Stimulated activated CD8-positive, alpha-beta memory T cell treated with anti-CD3 and anti-CD28 coated beads, Interleukin-7, amount 100 ng/mL, for 48 hours (primary cell): ENCODE measurements at places on chromosomes 4 and X.

GRCh38 chr4:149498246-149498645 is 317.4 kb downstream of the IQCM start:
- DNase-seq, result no peak

- no peak for DNase-seq
Observed at GRCh38 chrX:531611-531936, 99.0 kb upstream of the SHOX start.

DNA sequence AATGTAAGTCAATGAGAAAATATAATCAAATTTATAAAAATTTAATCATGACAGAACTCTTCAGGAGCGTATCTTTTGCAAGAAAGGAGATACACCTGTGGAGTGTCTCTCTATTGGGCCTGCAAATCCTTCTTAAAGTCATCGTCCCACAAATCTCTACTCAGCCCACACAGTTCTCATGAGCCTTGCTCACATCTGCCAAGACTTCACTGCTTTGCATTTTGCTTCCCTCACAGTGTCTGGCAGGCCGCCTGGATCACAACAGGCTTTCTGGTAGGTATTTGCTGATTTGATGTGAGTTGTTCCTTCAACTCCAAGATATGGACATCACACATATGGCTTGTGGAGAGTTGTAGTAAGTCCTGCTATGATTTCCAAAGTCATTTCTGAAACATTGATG is 183.1 kb upstream of the ARX start:
- no peak for DNase-seq

DNA sequence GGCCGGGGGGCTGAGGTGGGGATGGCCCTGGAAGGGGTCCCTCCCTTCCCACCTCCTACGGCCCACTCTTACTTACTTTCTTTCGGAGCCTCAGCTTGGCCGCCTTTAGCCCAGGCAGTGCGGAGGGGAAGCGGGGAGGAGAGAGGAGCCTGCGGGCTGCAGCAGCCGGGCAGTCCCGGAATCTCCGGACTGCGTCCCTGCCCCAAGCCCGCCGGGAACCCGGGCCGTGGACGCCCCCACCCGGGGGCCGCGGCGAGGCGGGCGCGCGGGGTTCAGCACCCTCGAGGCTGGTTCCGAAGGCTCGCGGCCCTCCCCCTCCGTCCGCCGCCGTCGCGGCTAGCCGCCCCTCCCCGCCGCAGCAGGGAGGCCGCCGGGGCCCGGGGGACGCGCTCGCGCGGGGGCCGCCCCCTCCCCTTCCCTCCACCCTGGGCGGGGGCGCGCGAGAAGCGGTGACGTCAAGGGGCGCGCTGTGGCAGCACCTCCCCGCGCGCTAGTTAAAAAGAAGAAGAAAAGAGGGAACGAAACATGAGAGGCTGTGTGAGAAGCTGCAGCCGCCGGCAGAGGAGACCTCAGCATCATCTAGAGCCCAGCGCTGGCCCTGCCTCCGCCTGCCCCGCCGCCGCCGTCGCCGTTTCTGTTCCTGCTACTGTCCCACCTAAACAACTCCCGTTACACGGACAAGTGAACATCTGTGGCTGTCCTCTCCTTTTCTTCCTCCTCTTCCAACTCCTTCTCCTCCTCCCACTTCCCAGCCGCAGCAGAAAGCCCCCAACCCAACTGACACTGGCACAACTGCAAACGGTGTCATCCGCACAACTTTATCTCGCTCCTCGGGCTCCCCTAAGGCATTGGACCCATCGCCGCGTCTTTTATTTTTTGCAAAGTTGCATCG is at the start of gene HHIP:
Gene HHIP, plus strand, starts transcription at position 526 of the 892 bp plus-strand sequence. CDS start 520 bp downstream, outside the sequence.
- no peak for DNase-seq

- no peak for DNase-seq
Observed at GRCh38 chr4:141642063-141642462, 5.7 kb downstream of the IL15 start.

DNA sequence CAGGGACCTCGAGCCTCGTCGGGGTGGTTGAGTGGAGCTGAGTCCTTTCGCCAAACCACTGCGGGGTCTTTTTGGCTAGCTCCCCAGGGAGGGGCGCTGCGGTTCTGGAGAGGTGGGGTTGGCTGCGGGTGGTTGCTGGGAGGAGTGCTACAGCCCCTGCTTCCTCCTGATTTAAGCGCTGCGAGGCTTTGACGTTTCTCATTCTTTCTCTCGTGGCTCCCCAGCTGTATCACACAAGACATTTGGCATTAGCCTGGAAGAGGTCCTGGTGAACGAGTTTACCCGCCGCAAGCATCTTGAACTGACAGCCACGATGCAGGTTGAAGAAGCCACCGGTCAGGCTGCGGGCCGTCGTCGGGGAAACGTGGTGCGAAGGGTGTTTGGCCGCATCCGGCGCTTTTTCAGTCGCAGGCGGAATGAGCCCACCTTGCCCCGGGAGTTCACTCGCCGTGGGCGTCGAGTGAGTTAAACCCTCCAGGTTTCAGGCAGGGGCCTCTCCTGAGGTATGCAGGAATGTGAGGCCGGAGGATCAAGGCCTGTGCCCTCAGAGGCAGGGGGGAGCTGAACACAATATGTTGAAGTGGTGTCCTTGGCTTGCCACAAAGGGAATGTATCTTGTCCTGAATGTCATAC is 25.5 kb downstream of the ARHGAP36 start:
- DNase-seq, result no peak

- no peak for DNase-seq
Observed at GRCh38 chrX:136369377-136369776, 68.6 kb downstream of the ADGRG4 start.

- no peak for DNase-seq
Observed at GRCh38 chrX:45070116-45071007, 130.3 kb downstream of the DIPK2B start.

- no peak for DNase-seq
Observed at GRCh38 chr4:150743564-150744342, 161.8 kb downstream of the MAB21L2 start.

- no peak for DNase-seq
Observed at GRCh38 chr4:173194157-173194556, 25.5 kb downstream of the GALNT7 start.

DNA sequence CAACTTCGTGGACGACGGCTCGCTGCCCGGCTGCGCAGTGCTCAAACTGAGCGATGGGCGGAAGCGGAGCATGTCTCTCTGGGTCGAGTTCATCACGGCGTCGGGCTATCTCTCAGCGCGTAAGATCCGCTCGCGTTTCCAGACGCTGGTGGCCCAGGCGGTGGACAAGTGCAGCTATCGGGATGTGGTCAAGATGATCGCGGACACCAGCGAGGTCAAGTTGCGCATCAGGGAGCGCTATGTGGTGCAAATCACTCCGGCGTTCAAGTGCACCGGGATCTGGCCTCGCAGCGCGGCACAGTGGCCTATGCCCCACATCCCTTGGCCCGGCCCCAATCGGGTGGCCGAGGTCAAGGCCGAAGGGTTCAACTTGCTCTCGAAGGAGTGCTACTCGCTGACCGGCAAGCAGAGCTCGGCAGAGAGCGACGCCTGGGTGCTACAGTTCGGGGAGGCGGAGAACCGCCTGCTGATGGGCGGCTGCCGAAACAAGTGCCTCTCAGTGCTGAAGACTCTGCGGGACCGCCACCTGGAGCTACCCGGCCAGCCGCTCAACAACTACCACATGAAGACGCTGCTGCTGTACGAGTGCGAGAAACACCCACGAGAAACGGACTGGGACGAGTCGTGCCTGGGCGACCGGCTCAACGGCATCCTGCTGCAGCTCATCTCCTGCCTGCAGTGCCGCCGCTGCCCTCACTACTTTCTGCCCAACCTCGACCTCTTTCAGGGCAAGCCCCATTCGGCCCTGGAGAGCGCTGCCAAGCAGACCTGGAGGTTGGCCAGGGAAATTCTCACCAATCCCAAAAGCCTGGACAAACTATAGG is 1.5 kb downstream of the MAB21L2 start:
- DNase-seq, result no peak

GRCh38 chr4:61275241-61275640 is 75.1 kb downstream of the ADGRL3 start:
- DNase-seq, result no peak

GRCh38 chr4:164648151-164648848 is 105.6 kb upstream of the SMIM31 start:
- DNase-seq, result no peak

DNA sequence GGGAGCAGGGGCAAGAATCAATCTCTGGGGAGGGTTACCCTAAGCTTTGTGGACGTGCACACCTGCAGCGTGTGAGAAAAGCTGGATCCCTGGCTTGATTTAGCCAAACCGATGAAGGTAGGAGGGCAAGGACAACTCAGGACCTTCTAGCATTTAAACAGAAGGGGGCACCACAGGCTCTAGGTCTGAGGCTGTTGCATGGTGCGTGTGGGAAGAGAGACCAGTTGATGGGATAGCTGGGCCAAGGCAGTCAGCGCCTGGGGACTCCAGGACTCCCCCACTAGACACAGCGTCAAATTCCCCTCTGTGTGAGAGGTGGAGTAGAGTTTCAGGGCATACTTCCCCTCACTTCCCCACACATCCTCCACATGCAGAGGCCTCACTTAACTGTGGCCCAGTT is 4.3 kb downstream of the GABRQ start:
- no peak for DNase-seq

DNA sequence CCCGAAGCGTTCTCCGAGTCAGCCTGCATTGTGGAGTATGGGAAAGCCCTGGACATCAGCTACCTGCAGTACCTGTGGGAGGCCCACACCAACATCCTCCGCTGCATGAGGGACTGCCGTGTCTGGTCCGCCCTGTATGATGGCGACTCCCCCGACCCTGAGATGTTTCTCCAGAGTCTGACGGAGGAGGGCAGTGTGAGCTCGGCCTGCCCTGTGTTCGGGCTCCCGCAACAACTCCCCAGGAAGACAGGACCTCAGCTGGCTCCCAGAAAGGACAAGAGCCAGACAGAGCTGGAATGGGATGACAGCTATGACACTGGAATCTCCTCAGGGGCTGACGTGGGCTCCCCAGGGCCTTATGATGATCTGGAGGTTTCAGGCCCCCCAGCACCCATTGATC is 111.3 kb downstream of the GATB start:
- no peak for DNase-seq

DNA sequence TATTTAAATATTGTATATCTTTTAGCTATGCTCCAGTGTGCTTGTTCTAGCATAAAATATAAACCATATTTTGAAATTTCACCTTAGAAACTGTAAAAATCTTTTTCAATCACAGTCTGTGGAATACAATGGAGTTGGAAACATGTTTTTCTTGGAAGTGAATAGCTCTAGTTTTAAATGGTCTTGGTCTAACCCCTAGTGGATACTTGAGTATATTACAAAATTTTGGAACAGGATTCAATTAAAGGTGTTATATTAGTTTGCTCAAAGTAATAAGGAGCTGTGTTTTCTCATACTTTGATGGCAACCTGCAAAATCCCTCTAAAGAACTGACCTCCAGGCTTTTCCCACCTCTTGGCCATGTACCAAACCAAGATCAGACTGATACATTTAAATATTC is 48.2 kb downstream of the STK26 start:
- no peak for DNase-seq

GRCh38 chrX:42047886-42048285 is 124.5 kb upstream of the CASK start:
- no peak for DNase-seq

GRCh38 chr4:112325530-112325929 is 28.4 kb downstream of the ALPK1 start:
- DNase-seq, result no peak

- no peak for DNase-seq
Observed at GRCh38 chr4:830601-831482, 4.9 kb upstream of the CPLX1 start.

DNA sequence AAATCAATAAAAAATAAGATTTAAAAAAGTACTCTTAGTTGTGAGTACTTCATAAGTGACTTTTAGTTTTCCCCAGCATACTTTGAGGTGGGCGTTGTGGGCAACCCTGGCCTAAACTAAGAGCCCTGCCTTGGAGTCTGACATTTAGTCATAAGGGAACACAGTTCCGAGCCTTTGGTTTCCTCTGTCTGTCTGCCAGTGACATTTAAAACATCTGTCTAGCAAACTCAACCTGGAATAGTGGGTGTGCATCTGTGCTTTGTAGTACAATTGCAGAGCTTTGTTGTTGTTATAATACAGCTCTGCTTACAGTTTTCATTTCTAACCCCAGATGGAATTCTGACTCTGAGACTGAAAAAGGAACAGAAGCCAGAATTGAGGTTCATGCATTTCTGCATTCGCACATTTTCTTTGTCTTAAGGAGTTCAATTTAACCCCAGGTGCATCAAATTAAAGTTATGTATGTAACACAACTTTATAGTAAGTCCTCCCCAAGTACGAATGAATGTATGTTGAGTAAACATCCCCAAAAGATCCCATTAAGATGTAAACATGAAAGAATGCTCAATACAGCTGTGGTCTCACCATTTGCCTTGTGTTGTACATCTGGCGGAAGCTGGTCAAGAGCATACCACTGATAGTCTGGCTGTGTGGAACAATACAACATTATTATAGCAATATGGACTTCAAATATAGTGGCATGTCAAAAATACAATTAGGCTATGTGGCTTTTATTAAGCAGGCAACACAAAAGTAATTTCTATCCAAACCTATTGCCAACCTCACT is 25.9 kb downstream of the TNIP3 start:
- DNase-seq, result peak; percentile 43

GRCh38 chrX:136870064-136870463 is 10.5 kb downstream of the RBMX start:
- DNase-seq, result no peak

DNA sequence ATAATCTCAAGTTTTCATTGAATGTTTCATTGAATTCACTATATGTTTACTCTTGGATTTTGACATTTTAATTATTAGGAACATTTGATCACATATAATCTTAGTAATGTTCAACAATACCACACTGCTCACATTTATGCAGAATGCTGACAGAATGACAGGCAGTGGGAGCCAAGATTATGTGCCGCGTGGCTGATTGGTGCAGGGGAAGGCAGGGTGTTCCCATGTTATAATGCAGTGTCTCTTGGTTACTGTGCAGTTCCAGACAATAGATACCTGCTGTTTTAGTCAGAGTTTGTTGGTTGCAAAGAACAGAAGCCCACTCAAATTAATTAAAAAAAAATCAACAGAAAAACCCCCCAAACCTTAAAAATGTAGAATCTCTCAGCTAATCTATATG is 33.0 kb downstream of the FHIP1A start:
- DNase-seq, result no peak

- no peak for DNase-seq
Observed at GRCh38 chrX:85980286-85980685, 67.1 kb downstream of the CHM start.

DNA sequence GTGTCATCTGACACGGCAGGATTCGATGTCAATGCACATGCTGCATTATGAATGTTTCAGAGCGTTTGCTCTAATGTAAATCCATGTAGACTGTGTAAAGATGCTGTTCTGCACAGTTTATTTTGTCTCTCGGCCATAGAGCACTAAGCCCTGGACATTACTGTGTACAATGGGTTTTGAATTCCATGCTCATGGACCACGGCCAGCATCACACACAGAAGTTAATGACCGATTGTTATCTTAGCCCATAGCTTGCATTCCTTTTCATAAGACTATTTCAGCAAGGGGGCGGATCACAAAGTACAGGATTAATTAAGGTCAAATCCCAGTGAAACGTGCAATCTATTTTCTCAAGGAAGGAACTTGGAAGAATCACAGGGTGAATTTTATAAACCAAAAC is 286.1 kb upstream of the TENM3 start:
- no peak for DNase-seq

GRCh38 chr4:95546866-95547714 is 1.7 kb downstream of the UNC5C start:
- DNase-seq, result no peak
